ENCODE measurements at places on chromosomes 12 and 14. TPM values are rescaled to one million over a fixed set of nuclear protein-coding genes. Genes with fewer than 3 reads are reported as not detected.

The PRB2 gene
- total RNA-seq = not detected

The SERPINA6 gene
- total RNA-seq = 0.80 TPM

The TRPV4 gene
- 0.08 TPM for total RNA-seq

The GUCY2C gene
- not detected for total RNA-seq

The CEBPE gene
- not detected for total RNA-seq

The KRT75 gene
- 0.13 TPM for total RNA-seq

The GNB3 gene
- 2.1 TPM for total RNA-seq

The C12orf54 gene
- not detected for total RNA-seq

The ARG2 gene
- total RNA-seq = 1.6 TPM

The AKAP3 gene
- total RNA-seq = 1.2 TPM

The RPS6KL1 gene
- 0.55 TPM for total RNA-seq

The HOXC10 gene
- total RNA-seq = 2.5 TPM

The PNP gene
- total RNA-seq = 148 TPM

The DICER1 gene
- total RNA-seq = 19.4 TPM

The ADGRD1 gene
- total RNA-seq = 0.50 TPM

The TAS2R46 gene
- total RNA-seq = not detected

The SLCO1B1 gene
- 0.26 TPM for total RNA-seq

The GPR68 gene
- total RNA-seq = 0.21 TPM

The KCNC2 gene
- total RNA-seq = not detected

The SERPINA5 gene
- total RNA-seq = not detected

The PZP gene
- total RNA-seq = not detected

The BTG1 gene
- 79.8 TPM for total RNA-seq

The KCNMB4 gene
- total RNA-seq = 0.20 TPM

The TAMALIN gene
- 0.56 TPM for total RNA-seq
